ENCODE measurements at places on chromosomes 6 and 20. TPM values are rescaled to one million over a fixed set of nuclear protein-coding genes. Genes with fewer than 3 reads are reported as not detected.

GRCh38 chr20:34983089-34983820 lies 27.6 kb downstream of the MYH7B start:
- no peak for DNase-seq

DNA sequence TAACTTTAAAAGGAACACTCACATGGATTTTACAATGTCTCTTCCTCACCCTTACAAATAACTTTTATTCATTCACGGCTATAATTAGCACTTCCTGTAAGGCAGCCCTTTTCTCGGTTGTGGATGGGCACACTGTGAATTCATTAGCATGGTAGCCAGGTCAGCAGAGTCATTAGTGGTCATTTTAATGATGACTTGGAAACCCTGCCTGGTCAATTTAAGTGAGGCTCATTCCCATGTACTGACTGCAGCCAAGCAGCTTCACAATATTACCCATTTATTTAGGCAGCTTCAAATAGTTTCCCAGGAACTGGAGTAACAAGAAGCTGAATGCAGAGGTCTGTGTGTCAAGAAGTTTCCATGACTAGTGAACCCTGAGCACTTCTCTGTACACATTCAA lies 248.8 kb downstream of the KHDC1L start:
- DNase-seq: no peak

- no peak for DNase-seq
These were observed 6.5 kb downstream of the ANGPT4 start for GRCh38 chr20:909641-910040.

GRCh38 chr6:99490608-99491007 lies 24.6 kb downstream of the USP45 start:
- DNase-seq: no peak

DNA sequence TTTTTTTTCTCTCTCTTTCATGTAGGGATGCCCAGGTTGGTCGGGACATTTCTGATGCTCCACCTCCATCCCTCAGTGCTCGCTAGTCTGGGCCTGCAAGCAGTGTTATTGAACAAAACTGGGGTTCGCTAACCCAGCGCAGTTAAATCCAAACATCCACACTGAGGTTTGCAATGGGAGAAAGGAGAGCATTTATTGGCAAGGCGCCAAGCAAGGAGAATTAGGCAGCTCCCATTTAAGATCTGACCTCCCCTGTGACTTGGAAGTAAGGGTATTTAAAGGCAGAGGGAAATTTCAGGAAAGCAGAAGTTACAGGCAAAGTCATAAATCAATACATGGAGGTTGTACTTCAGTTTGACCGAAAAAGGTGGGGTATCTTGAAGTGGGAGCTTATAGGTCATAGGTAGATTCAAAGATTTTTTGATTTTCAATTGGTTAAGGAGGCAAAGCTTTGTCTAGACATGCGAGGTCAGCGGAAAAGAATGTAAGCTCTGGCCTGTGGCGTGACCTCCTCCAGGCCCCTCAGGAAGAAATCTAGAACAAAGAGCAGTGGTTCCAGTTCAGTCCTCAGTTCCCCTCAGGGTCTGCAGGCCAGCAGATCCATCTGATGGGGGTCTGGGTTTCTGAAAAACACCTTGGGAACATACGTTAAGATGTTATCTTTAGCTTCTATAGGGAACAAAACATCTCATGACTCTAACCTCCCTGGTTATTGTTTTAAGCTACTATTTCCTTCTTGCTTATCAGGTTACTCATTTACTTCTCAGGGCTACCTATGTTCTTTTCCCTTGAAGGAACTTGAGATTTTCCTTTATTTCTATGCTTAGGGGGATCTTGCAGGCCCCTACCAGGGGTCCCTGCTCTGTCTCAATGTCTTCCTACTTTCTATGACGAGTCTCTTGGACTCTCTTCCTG lies 66.0 kb upstream of the KIF16B start:
- no peak for DNase-seq

DNA sequence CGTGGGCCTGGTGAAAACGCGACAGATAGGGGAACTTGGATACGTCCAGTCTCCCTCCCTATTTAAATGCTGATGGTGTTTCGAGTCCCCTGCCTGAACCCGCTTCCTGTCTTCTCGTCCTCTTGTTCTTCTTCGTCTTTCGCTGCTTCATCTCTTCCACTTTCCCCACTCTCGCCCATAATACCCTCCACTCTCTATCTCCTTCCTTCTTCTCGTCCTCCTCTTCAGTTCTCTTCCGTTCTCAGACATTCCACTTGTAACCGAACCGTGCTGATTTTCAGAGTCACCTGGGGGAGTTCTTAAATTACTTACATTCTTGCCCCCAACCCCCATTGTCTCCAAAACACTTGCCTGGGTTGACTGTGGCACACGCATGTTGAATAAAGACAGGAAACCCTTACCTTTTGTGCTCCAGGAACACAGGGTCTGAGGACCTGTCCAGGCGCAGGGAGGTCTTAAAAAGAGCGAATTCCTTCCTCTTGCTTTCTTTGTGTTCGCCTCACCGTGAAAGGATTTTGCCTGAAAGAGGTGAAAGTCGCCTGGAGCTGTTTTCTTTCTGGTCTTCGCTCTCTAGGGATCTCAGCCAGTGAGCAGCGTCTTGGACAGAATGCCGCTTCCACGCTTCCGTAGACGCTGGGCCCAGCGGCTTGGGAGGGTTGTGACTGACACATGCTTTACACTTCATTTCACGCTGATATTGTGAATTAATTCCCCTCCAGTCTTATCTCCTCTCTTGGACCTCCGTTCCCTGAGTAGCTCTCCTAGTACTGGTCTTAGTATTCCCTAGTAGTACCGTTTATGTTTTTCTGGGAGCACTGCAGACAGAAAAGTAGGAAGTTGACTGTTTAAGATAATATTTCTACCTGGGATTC lies 184.0 kb downstream of the GPX5 start:
- DNase-seq: no peak

- no peak for DNase-seq
These were observed 96.7 kb downstream of the L3MBTL3 start for GRCh38 chr6:130115036-130115435.

DNA sequence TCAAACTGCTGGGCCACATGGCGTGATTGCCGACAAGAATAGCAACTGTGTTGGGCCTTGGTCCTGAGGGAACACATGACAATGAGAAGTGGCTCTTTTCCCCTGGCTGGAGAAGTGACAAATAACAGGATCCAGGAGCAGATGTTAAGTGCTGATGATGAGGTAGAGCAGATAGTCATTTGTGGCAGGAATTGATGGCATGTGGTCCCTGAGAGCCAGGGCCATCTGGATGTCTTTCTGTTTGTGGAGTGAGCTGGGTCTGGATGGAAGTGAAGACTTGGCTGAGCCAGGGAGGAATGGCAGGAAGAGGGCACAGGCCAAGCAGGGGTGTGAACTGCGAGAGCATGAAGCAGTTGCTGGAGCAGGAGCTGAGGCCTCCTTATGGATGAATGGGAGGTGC lies 67.8 kb downstream of the SCAND1 start:
- DNase-seq: no peak

- no peak for DNase-seq
These were observed 52.1 kb downstream of the RNASET2 start for GRCh38 chr6:166904101-166904746.

DNA sequence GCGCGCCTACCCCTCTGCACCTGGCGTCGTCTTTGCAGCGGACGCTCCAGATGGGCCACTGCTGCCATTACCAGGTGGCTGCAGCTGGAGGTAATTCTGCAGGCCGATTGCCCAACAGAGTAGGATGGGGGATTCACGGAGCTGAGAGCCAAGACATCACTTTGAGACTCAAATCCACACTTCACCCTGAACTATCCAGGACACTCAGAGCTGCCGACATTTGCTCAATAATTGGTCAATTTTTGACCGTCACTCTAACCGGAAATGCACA lies 694.9 kb upstream of the FLRT3 start:
- no peak for DNase-seq

- no peak for DNase-seq
These were observed 126.7 kb downstream of the BCAS1 start for GRCh38 chr20:53943522-53944291.

- no peak for DNase-seq
These were observed 79.9 kb downstream of the ZNF217 start for GRCh38 chr20:53513489-53514298.

- no peak for DNase-seq
These were observed 44.4 kb downstream of the MRPL14 start for GRCh38 chr6:44082872-44083321.

- no peak for DNase-seq
These were observed 899.0 kb downstream of the TFAP2A start for GRCh38 chr6:9515633-9516606.

DNA sequence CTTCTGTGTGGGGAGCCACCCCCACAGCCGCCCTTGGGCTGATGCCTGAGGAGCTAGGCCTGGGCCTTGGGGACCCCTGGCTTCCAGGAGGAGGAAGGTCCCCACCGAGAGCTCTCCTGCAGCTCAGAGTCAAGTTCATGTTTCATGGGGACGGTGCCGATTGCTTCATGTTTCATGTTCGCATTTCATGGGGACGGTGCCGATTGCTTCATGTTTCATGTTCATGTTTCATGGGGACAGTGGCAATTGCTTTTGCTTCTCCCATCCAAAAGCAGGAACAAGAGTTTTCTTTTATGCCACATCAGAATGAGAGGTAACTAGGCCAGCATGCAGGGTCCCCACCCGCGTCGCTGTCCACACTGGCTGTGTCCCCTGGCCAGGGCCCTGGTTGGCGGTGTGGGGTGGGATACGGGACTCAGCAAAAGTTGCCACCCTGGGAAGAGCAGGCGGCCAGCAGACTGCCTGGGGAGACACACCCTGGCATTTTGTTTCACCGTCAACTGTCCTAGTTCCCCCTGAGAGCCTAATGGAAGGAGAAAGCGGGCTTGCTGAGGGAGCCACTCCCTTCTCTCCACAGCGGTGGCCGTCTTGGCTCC lies 46.0 kb downstream of the DACT2 start:
- DNase-seq: no peak

DNA sequence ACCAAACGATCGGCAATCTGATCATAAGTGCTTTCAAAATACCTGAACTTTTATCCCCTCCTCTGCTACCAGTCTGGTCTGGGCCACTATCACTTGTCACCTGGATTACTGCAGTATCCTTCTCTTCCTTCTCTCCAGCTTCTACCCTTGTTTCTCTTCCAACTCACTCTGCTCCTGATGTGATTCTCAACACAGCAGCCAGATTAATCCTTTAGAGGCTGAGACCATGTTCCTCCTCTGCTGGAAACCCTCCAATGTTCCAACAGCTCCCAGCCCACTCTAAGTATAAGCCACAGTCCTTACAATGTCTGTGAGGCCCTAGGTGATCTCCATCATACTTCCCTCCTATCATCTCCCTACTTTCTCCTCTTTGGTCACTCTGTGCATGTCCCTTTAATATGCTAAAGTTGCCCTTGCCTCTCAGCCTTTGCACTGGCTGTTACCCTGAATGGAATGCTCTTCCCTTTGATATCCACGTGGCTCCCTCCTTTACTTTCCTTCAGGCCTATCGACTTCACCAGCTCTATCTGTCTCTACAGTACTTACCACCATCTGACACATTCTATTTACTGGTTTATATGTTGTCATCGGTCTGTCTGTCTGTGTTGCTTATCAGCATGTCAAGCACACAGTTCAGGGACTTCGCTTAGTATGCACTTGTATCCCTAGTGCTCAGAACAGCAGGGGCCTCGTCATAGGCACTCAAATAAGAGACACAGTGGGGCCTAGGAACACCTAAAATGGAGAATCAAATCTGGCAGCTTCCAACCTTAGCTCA lies 35.0 kb upstream of the RNF24 start:
- no peak for DNase-seq

GRCh38 chr20:39399463-39399862 lies 437.3 kb downstream of the DHX35 start:
- DNase-seq: no peak

DNA sequence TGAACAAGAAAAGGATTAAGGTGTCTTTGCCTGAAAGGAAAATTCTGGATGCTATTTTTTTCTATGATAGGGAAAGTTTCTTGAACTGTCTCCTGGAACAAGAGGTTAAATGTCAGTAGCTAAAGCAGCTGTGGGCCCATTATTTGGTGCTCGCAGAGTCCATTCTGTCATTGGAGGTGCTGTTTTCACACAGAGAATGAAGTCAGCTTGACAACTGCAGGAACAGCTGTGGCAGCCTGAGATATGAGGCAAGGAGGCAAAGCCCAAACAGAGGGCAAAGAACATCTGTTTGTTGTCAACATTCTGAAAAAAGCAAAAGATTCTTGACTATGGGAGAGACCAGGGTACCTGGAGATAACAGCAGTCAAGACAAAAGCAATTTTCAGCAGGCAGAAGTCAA lies 548.2 kb downstream of the KIF16B start:
- DNase-seq: no peak

DNA sequence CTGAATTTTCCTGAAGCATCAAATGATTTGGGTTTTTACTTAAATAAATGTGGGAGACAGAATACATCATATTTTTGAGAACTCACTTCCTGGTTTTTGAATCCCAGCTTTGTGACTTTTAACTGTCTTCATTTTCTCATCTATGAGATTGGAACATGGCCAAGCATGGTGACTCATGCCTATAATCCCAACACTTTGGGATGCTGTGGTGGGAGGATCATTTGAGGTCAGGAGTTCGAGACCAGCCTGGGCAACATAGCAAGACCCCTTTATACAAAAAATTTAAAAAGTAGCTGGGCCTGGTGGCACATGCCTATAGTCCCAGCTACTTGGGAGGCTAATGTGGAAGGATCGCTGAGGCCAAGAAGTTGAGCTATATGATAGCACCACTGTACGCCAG lies 122.3 kb downstream of the QKI start:
- no peak for DNase-seq

DNA sequence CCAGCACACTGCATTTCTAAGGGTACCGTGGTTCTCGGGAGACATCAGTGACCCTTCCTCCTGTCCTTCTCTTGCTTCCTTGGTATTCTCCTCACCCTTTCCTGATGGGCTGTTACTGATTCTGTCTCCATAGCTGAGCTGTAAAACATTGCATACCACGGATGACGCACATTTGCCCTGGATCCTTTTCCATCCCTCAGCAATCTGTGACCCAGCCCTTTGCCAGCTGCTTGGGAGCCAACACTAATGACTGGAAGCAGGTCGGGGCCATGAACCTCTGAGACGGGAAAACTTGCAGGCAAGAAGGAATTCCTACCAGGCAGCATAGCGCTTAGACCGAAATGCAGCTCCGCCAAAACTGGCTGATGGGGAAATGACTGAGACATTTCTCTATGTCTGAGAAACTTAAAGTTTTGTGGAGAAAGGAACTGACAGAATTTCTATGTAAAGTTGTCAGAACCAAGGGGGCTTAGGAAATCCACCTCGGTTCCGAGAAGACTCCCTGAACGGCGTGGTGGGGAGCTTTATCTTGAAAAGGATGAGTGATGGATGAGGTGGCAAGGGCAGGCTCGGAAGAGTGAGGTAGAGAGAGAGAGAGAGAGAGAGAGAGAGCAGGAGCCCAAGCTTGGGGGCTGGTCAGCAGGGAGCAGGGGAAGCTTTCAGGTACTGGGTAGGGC lies 19.2 kb downstream of the TUBB2B start:
- DNase-seq: no peak

GRCh38 chr6:35014786-35015185 lies 125.7 kb downstream of the ANKS1A start:
- DNase-seq: no peak

GRCh38 chr20:47720636-47721427 lies 64.4 kb downstream of the SULF2 start:
- no peak for DNase-seq

- DNase-seq: no peak
These were observed 110.5 kb downstream of the HAO1 start for GRCh38 chr20:7829776-7830175.

The SAMD10 gene
- total RNA-seq: 2.8 TPM

The CLPSL1 gene
- total RNA-seq: not detected

The FAM50B gene
- 17.0 TPM for total RNA-seq

The OTOR gene
- not detected for total RNA-seq

The PPP1R14C gene
- 3.3 TPM for total RNA-seq

The LINC00237 gene
- not detected for total RNA-seq

The CFB gene
- total RNA-seq: 130 TPM

The EYS gene
- total RNA-seq: 1.3 TPM

The NT5DC1 gene
- 11.8 TPM for total RNA-seq

Measured in breast epithelium (tissue), 4 donors.